Substantia nigra (tissue), 51 donors: ENCODE measurements at places on chromosomes 12 and 14.

DNA sequence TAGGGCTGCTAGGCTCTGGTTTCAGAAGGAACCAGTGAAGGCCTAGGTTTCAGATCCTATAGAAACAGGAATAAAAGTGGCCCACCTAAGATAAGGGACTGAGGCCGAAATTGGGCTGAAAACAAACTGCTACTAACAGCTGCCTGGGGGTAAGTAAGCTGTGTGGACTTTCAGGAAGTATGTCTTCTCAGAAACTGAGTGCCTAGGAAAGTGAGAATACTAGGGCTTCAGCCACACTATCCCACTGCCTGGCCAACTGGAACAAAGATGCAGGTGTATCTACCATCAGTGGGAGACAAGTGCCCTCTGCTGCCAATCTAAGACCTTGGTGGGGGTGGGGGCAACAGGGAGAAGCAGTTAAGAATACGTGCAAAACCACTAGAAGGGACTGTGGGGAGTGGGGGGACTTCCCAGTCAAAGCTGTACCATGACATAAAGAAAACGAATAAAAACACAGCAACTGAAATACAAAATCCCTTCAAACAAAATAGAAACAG lies 82.5 kb downstream of the MED13L start:
- DNase-seq, result no peak

GRCh38 chr12:6135071-6135470 lies 10.6 kb upstream of the VWF start:
- DNase-seq, result no peak

- DNase-seq, result no peak
These were observed 77.9 kb upstream of the AVPR1A start for GRCh38 chr12:63228853-63229252.

GRCh38 chr12:48818831-48819590 lies 715 bp downstream of the CACNB3 start:
- no peak for DNase-seq

GRCh38 chr12:38903596-38903995 lies 1.8 kb downstream of the CPNE8 start:
- no peak for DNase-seq

GRCh38 chr14:106038263-106038662 lies 511.9 kb downstream of the TMEM121 start:
- no peak for DNase-seq

- DNase-seq, result no peak
These were observed 10.9 kb downstream of the C12orf43 start for GRCh38 chr12:121005346-121005815.

DNA sequence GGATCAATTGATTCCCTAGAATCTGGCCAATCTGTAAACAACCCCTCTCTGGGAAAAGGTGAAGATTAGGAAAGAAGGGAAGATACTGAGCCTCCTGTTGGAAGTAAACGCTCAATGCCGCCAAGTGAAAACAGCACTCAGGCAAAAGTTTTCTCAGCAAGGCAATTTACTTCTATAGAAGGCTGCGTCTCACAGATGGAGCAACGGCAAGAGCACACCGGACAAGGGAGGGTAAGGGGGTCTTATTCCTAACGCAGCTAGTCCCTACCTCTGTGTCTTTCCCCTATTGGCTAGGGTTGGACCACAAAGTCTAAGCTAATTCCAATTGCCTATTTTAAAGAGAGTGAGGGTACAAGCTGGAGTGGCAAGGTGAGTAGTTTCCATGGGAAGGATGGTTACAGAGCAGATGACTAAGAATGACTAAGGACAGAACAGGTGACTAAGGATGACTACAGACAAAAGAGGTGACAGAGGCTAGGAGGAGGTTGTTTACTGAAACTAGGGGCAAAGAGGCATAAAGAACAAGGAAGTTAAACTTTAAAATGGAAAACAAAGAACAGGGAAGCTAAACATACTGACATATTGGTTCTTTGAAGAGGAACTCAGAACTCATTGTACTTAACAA lies 5.6 kb upstream of the TTC9 start:
- no peak for DNase-seq

- no peak for DNase-seq
These were observed 433 bp downstream of the COX16 start for GRCh38 chr14:70359076-70359424.

GRCh38 chr12:54298904-54299303 lies 1.9 kb downstream of the NFE2 start:
- DNase-seq, result no peak

DNA sequence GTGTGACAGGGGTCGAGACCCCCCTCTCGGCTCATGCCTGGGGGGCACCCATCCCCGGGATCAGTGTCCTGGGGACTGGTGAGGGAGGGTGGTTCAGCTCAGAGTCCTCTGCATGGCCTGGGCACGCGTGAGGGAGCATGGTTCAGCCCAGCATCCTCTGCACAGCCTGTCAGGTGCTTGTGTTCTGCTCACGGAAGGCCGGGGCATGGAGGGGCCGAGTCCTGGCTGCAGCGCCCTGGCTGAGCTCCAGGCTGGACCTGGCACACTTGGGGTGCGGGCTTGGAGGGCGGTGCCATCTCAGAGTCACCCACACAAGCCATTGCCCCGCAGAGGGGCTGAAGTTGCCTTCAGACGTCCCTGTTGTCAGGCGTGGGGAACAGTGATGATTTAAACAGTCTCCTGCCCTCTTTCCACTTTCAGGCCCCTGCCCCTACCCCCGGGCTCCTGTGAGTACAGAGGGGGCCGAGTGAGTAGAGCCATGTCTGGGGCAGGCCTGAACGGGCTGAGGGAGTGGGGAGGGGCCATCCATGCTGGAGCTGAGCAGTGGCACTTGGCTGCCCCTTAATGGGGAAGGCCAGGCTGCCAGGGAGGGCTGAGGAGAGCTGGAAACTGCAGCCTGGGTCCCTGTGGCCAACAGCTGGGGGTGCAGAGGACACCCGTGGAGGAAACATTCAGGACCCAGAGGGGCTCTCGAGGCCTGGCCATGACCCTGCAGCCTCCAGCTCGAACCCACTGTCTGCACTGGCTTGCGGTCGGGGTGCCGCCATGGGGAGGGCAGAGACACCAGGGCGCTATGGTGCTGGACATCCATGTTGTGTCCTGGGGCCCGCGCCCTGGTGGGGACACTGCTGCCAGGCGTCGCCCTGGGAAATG lies 22.5 kb downstream of the FBRSL1 start:
- peak; percentile 22 for DNase-seq

DNA sequence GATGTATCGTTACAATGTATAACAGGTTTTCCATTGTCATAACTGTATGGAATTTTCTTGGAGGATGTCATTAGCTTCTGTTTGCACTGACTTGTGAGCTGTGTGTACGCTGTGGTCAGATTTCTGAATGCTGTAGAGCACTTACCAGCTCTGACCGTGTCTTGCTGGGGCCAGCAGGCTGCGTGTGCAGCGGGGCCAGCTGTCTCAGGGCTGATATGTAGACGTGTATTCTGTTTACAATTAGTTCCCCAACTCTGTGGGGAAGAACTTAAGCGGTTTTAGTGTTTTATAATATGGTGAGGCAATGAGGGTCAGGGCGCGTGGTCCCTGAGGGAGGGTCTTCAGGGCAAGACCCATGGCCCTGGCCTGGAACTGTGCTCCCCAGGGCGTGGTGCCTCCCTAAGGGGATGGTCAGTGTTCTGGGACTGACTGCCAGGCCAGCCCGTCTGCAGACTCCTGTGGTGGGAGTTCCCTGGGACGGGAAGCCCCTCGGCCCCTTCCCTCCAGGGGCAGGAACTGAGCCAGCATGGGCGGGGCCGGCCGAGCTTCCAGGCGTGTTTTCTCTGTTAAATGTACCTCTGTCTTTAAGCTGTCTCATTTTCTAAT lies 18.7 kb downstream of the XRCC3 start:
- no peak for DNase-seq

DNA sequence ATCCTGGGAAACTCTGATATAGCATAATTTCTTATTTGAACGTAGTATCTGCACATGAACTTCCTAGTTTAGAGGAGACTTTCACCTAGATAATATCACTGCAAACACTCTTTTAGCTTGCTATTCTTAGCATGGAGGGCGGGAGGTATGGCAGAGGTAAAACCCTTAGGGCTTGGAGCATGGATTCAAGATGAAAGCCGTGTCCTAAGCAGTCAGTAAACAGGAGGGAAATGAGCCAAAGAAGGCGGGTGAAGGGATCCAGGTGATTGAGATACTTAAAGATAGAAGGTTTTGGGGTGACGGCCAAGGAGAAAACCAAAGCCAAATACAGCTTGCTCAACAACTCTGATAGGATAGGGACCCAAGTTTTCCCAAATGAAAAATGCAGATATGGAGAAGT lies 107.1 kb upstream of the BCAT1 start:
- no peak for DNase-seq

DNA sequence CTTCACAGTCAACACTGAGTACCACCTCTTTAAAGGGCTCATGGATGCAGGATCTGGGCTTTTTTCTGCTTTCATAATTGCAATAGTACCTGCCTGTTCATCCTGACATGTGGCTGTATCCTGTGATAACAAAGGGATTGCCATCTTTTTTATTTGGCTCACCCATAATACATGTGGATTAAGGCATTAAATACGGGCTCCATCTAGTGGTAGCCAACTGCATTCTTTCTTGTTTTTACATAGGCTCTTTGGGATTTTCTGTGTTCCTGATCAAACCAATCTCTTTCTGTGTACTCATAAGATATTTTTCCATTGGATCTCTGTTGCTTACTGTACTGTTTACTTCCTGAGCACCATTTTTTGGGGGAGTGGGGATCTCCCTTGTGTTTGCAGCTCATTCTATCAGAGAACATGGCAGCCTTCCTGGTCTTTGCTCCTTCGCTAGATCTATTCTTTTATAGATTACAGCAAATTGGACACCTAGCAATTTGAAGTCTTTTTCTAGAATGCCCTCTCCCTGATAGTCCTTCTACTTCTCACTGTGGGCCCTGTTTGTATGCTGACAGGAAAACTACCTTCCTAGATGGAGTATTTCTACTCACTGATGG lies 723.4 kb upstream of the MDGA2 start:
- no peak for DNase-seq
